ENCODE measurements at places on chromosomes 4 and X. TPM values are rescaled to one million over a fixed set of nuclear protein-coding genes. Genes with fewer than 3 reads are reported as not detected.

USP17L17 gene
- polyA plus RNA-seq: not detected

MAGEA1 gene
- polyA plus RNA-seq: not detected

ALB gene
- polyA plus RNA-seq: 34.9 TPM

ADH1C gene
- polyA plus RNA-seq: 160 TPM

CNKSR2 gene
- 1.2 TPM for polyA plus RNA-seq

P2RY4 gene
- 0.18 TPM for polyA plus RNA-seq

GAGE12E gene
- not detected for polyA plus RNA-seq

EXOC1L gene
- polyA plus RNA-seq: not detected

PHOX2B gene
- 0.14 TPM for polyA plus RNA-seq

DNA sequence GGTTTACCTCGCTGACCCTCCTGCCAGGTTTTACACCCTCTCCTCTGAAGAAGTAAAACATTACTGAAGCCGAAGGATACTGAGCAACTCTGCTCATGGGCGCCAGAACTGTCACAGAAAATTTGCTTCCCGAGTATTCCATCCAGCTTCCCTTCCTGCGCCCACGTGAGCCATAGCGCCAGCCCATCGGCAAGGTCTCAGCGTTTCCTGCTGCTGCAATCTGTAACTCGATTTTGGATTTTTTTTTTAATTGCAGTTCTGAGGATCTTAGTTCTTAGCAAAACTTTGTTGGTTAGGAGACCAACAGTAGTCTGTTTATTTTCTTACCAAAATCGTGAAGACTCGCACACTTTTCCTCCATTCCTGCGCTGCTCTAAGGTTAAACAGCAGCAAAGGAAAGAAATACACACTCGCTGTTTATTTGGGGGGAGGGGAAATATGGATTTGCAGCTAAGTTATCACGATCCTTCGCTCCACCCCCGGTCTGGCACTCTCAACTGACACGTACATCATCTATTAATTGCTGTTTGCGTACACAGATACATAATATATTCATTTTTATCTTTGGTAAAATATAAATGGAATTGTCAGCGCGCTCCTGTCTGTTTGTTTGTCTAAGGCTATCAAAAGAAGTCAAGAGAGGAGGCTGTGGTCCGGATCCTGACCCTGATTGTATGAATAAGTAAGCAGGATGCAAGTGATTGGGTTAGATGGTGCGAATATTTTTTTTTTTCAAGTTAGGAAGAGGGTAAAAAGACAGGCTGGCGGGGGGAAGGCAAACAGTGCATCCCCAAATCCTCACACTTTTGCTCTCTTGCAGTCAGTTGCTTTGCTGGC is at the start of gene TLL1:
TLL1 (plus strand) TSS at position 777 of the 837 bp plus-strand sequence. CDS start 668 bp downstream, outside the sequence.
- DNase-seq: no peak

DNA sequence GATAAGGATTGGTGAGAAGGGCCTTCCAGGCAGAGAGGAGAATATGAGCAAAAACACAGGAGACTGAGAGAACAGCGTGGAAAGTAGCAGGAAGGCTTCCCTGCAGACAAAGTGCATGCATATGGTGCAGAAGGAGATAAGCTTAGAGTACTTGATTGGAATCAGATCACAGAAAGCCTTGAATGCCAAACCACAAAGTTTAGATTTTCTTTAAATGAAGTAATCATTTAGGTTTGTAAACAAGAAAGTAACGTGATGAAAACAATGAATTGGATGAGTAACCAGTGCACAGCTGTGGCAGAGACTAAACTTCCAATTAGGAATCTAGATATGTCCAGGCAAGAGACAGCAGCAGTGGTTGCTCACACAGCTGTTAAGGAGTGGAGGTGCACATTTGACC is 83.8 kb upstream of the C1QTNF7 start:
- no peak for DNase-seq

DNA sequence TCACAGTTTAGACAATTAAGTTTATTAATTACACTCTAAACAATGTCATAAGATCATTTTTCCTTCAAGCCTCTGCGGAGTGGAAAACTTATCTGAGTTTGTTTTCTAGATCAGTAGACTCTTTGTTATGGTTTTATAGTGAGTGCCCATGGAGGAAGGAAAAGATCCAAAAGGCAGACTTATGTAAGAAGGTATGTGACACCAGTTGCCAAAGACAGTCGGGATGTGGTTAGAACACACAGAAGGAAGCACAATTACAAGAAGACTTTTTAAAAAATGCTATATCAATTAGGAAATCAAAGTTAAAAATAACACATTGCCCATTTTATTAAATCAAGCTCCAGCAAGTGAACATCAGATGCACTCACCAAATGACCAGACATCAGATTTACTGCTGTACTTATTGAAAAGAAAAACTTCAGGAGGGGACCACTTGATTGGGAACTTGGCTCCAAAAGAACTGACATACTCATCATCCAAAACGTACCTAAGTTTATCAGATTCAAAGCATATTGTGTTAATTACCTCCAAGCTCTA is 57.1 kb downstream of the NIPAL1 start:
- DNase-seq: no peak

- DNase-seq: no peak
Measured at GRCh38 chr4:123880631-123881030, 484.0 kb downstream of the SPRY1 start.

GRCh38 chr4:93828332-93828994 is at the start of gene ATOH1:
Gene ATOH1 (plus strand): TSS chr4:93828753. CDS start chr4:93828927, 174 bp downstream.
- DNase-seq: no peak

- no peak for DNase-seq
Measured at GRCh38 chr4:115834441-115834840, 721.0 kb upstream of the NDST4 start.

DNA sequence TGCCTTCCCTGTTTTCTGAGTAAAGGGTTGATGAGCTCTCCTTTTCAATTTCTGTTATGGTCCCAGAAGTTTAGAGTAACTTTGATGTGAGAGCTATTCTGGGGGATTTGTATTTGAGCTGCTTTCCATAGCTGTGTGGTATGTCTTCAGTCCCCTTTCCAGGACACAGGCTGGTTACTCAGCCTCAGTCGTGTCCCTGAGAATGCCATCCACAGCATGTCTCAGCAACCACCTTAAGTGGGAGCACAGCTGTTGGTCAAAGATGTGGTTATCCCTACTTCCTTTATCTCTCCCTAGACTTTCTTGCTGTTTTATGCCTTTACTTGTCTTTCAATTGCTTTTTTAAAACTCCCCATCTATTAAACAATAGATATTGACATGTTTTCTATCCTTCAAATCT is 37.8 kb downstream of the RNF175 start:
- no peak for DNase-seq

GRCh38 chr4:177450426-177451107 is 8.3 kb upstream of the AGA start:
- DNase-seq: no peak

GRCh38 chr4:169282429-169283113 is 11.8 kb upstream of the SH3RF1 start:
- no peak for DNase-seq

GRCh38 chr4:25842229-25842845 is 20.5 kb downstream of the SEL1L3 start:
- no peak for DNase-seq

DNA sequence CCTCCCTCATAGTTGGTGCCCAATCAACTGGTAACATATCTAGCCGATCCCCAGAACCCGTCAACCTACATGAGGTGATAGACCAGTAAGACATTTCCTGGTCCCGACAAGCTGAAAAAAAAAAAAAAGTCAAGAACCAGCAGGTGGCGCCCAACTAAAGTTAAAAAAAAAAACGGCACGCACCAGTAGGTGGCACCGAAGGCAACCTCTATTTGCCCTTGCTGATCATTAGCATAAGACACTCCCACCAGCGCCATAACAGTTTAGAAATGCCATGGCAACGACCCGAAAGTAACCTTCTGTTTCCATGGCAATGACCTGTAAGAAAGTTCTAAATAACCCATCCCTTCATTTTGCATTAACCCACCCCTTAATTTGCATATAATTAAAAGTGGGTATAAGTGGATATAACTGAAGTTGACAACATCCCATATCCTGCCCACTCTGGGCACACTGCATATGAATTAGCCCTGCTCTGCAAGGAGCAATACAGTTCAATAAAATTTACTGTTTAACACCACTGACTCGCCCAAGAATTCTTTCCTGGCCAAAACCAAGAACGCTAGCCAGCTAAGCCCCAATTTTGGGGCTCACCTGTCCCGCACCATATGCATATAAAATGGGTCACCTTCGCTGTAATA is 83.9 kb upstream of the SPANXB1 start:
- DNase-seq: peak; percentile 13

DNA sequence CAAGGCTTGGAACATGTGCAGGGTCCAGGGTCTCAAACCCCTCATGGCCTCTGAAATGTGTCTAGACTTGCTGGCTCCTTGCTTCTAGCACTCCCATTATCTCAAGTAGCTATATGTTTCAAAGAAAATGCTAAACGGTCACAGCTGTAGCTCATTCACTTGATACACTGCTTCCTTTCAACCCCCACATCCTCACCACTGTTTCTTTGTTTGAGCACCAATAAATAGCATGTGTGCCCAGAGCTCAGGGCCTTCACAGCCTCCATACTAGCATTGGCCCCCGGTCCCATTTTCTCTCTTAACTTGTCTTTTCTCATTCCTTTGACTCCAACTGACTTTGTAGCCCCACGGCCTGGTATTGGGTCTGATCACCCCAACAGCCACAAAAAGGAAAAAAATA is 801.8 kb downstream of the STIM2 start:
- no peak for DNase-seq

DNA sequence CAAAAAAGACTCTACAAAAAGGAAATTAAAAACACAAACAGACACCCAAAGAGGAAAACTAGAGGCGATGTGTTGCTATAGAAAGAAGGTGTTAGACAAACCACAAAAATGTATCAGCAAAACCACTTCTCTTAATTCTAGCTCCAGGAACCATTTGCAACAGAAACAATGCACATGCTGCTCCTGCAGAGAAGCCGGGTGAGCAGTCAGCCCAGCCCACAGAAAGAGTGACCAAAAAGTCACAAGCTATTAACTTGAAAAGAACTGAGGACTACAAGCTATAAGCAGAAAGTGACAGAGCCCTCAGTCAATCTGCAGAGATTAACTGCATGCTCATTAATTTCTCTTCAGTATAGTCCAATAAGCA is 96.2 kb upstream of the KLHL13 start:
- DNase-seq: no peak

DNA sequence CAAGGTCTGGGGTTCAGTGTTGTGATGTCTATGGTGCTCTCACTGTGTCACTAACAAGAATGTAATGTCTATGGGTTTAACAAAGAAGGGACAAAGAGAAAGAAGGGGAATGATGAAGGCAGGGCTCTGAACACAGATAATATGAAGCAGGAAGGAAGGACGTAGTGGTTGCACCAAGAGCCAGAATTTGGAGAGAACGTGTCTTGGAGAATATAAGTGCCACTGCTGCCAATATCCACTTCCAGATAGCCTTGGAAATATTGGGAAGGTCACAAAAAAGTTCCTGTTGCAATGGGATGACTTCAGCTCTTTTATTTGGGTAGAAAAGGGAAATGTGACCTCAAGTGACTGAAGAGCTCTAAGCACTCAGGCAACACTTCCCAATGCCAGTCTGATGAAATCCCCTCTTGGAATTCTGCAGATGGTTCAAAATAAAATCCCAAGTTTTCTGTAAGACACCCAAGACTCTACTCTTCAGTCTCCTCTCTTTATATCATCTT is 131.8 kb downstream of the PRKX start:
- DNase-seq: no peak

GRCh38 chr4:109764376-109764775 is 34.5 kb upstream of the PLA2G12A start:
- no peak for DNase-seq

DNA sequence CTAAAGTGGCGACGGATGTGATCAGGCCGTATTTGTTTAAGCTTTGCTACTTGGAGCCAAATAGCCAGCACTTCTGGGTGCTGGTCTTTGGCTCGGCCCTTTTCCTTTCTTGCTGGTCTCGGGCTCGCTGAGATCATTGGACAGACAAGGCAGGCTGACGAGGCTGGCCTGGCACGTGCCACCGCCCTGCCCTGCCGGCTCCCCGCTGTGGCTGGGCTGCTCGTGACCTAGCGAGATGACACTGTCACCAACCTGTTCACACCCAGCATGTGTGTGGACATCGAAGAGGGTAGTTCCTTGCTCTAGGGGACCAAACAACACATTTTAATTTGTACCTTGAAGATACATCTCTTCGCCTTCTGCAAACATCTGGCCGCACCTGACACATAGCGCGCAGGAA is 98.0 kb downstream of the ABLIM2 start:
- no peak for DNase-seq

DNA sequence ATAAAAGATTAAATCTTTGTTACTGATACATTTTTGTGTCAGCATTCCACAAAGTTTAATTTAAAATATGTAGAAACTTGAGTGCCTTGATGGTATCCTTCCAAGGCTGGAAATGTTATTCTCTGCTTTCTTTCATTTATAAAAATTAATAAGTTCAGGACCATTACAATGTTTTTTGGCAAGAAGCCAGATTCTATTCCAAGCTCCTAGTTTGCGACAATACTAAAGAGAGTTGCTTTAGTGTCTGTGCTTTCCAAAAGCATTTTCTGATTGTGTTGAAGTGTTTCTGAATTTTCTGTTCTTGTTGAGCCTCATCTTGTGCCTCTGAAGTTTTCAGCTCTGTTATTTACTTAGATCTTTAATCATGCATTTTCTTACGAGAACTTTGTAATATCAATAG is 516.2 kb downstream of the KCTD8 start:
- no peak for DNase-seq

GRCh38 chr4:174592985-174593335 is 70.7 kb upstream of the HPGD start:
- no peak for DNase-seq

- no peak for DNase-seq
Measured at GRCh38 chrX:145923376-145923775, 105.7 kb downstream of the SLITRK2 start.

- DNase-seq: no peak
Measured at GRCh38 chr4:116343809-116344208, 741.6 kb downstream of the TRAM1L1 start.

- DNase-seq: no peak
Measured at GRCh38 chr4:143254491-143255226, 69.9 kb downstream of the USP38 start.

DNA sequence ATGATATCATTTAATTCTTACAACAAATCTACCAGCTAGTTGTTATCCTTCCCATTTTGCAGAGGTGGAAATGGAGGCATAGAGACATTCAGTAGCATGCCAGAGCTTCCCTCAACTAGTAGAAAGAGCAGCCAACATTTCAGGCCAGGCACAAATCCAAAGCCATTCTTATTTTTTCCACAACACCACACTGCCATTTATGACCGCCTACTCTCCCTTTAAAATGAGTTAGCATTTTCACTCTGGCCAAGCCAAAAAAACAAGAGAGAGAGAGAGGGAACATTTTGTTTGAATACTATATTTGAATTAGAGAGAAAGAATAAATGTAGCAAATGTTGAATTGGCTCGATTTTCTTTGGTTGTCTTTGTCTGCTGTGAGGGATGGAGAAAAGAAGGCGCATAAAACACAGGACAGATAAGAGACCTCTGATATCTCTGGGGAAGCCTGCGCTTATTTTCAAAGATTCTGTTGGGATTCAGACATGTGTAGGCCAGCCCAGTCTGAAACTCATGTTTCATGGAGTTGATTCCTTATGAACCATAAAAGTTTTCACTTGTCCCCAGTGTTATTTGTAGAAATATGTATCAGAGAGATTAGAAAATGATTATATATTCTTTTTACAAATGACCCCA is 265.7 kb downstream of the RAB28 start:
- no peak for DNase-seq

Data from right renal cortex interstitium (tissue), 3 donors.